ENCODE measurements at places on chromosomes 13 and 19.

- no peak for DNase-seq
These were observed 89.8 kb upstream of the LSM14A start for GRCh38 chr19:34082289-34083077.

DNA sequence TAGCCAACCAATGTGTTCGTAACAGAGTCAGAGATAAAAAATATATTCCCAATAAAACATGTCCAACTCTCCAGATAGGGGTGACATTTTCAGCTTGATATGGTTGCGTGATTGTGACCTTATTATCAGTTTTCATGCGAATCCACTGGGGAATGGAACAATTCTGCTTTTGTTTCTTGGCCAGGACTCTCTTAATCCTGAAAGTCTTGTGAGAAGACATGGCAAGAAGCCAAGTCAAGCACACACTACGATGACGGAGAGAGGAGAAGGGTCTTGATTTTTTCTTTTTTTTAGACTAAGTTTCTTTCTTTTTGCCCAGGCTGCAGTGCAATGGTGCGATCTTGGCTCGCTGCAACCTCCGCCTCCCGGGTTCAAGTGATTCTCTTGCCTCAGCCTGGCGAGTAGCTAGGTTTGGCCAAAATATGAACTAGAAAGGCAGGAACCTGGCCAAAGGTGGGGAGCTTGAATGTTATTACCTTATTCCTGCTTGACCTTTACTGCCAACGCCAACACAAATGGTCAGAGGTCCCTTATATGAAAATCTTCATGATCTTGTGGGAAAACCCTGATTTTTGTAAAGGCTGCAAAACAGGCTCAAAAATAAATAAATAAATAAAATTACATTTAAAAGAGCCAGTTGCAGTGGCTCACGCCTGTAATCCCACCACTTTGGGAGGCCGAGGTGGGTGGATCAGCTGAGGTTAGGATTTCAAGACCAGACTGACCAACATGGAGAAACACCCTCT lies 14.5 kb downstream of the ZNF816 start:
- DNase-seq: no peak

DNA sequence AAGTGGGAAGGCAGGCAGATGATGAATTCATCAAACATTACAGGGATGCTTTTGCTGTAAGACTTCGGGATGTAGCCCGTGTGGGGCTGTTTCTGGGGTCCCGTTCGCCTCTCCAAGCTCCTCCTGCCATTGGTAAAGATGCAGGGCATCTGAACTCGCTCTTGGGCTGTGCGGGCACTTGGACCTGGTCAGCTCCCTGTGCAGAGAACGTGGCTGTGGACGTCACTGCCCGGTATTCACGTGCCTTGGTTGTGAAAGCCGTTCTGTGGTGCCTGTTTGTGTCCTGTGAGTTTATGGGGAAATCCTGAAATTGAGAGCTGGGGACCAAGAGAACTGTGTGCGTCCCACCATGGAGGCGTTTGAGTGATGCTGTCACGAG lies 5.4 kb downstream of the TFDP1 start:
- DNase-seq: no peak

DNA sequence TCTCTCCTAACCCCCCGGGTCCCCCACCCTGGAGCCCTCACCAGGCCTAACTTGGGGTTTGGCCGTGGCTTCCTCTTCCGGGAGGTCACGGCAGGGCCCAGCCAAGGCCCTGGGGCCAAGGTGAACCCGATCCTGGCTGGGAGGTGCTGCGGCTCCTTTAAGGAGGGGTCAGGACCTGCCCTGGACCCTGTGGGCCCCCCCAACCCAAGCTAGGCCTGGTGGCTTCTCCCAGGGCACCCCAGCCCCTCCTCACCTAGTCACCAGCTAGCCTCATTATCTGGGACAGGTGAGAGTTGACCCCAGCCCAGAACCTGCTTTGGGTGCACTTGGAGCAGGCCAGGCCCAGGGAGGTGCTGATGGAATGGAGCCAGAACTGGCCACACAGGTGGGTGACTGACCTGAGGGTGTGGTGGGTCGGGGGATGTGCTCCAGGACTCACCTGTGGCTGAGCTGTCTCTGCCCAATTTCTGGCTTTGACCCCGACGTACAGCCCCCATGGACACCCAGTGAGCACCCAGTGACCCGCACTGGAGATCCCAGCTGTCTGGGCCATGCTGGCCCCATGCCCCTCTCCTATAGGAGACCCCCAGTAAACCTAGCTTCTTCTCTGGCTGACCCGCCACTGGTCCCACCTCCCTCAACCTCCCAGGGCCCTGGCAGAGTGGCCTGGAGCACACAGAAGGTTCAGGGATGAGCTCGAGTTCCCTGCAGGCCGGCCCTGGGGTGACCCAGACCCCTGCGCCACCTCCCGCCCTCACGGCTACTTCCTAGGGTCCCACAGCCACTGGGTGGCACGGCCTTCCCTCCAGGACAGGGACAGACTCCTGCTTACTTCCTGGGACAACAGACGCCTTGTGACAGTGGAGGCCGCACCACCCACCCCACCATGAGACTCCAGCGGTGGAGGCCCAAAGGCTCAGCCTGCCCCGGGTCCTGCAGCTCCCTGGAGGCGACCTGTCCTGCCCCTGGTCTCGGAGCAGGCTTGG lies 6.7 kb upstream of the MKNK2 start:
- no peak for DNase-seq

- no peak for DNase-seq
These were observed 504.4 kb downstream of the FGF9 start for GRCh38 chr13:22175241-22175640.

DNA sequence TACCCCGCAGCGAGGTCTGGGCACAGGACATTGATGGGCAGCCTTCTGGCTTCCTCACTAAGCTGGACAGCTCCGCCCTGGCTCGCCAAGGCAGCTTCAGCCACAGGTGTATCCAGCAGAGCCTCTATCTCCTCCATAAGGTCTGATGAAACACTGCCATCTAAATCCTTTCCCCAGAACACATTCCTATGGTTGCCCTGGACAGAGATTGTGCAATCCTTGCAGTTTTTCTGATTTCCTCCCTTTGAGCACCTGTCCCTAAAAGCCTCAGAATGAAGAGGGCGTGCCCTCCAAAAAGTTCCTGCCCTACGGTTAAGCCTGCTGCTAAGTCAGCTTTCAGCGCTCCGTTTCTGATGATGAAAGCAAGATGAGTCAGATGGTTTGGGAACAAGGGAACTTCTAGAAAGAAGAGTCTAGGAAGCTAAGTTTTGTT lies 21.0 kb downstream of the CLEC4M start:
- no peak for DNase-seq

DNA sequence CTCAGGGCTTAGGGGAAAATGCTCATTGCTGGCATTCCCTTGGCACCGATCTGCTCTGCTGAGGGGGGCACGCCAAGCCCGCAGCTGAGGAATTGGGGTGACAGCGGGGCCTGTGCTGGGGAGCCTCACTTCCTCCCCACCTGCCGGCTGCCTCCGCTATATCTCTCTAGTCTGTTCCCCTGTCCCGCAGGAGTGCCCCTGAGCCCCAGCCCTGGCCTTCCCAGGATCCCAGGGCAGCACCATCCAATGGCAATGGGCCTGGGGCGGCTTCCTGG lies 9.5 kb downstream of the STXBP2 start:
- no peak for DNase-seq

- DNase-seq: peak; percentile 13
These were observed 1.3 kb upstream of the INTS6 start for GRCh38 chr13:51453959-51454703.

DNA sequence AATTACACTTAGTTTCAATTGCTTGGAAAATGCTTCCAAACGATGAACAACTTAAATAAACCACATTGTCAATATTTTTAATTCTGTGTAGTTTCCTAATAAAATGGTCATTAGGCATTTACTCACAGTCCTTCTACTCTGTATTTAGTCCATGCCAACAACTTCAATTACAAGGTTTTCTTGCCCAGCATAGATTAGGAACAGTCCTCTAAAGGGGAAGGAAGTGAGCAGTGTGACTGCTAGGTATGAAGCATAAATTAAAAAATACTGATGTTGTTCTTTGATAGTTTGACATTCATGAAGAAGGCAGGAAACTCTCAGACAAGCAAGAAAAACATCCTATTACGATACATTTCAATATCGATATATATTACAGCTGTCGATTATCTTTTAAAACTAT lies 716.0 kb upstream of the PCDH9 start:
- no peak for DNase-seq

- no peak for DNase-seq
These were observed 26.2 kb downstream of the TMTC4 start for GRCh38 chr13:100648354-100648753.

GRCh38 chr19:53041366-53041765 lies 3.2 kb upstream of the ERVV-2 start:
- no peak for DNase-seq

- no peak for DNase-seq
These were observed 2213.9 kb upstream of the PCDH20 start for GRCh38 chr13:63629591-63629990.

GRCh38 chr13:91355826-91356710 lies 8.6 kb downstream of the MIR17HG start:
- no peak for DNase-seq

DNA sequence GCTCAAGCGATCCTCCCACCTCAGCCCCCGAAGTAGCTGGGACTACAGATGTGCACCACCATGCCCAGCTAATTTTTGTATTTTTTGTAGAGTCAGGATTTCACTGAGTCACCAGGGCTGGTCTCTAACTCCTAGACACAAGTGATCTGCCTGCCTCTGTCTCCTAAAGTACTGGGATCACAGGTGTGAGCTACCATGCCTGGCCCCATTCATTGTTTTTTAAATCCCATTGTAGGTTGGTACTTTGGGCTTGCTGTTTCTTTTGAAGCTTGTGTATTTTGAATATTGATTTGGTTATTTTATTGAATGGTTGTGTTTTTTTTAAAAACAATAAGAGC lies 26.7 kb downstream of the ZMYM2 start:
- no peak for DNase-seq

DNA sequence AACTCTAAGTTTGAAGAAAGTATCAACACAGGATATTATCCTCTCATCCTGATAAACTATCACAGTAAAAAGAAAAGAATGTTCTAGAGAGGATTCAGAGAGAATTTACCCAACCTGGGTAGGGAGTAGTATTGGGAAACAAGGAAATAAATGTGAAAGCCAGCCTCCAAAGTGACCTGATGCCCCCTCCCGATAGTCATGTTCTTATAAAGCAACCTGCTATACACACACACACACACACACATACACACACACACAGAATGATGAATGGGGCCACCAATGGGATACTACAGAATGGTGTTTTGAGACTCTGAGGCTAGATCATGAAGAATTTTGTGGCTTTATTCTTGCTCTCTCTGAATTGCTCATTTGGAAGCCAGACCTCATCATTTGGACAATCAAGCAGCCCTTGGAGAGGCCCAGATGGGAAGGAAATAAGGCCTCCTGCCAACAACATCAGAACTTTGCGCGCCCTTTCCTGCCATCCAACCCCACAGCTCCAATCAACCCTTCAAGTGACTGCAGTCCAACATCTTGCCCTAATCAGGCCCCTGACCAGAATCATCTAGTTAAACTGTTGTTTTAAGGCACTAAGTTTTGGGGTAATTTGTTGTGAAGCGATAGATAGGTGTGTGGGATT lies 807.9 kb upstream of the ARGLU1 start:
- DNase-seq: no peak

DNA sequence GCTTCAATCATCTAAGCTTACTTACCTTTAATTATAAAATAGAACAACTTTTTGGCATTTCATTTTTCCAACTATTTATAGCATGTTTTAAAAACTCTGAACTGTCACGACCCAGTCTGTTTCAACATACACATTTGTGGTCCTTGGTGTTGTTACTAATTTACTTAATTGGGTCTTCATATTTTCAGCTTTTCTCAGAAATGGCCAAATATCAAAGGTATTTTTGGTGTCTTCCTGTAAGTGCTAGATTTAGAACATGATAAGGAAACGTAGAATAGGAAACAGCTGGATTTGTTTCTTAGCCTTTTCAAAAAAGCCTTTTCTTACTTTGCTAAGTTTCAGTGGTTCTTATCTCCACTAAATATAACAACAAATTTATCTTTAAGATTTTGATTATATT lies 11.4 kb downstream of the LPAR6 start:
- peak; percentile 20 for DNase-seq

DNA sequence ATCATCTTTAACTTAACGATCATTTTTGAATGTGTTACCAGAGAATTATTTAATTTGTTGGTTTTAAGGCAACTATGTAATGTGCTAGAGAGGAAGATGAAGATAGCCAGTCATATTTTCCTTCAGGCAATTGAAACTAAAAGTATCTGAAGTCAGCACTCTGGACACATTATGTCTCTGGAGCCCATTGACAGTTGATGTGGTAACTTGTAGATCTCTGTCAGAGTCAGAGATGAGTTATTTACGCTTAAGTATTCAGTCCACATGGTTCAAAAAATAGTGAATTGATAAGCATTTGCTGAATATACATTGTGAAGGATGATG lies 2.1 kb downstream of the ZMYM2 start:
- DNase-seq: peak; percentile 9

DNA sequence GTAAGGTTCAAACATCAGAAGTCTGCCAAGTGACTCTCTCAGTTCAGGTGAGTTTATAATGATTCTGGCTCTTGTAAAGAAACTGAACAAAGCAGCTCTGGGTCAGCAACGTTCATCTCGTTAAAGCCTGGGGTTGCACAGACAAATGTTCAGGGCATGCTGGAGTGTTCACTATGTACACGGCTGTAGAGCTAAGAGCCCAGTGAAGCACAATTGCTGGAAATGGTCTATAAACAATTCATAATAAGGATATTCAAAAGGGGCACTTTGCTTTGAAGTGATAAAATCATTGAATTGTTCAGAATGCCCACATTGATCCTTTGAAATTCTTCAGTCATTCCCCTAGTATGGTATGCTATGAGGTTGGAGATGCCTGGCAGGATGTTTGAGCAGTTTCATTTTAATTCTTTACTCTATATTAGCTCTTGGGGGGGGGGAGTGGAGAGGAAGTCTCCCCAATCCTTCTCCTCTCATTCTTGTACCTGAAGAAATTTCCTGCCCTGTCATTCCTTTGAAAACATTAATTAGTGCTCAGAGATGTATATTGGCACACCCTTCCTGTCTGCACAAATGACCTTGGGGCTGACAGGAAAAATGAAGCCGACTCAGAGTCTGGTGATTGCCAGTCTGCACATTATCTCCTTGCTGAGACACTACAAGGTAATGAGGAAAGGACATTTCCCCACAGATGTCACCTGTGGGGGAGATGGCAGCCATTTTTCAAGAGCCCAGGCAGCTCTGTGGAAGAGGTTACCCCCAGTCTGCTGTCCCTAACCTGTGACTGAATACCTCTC lies 145.5 kb downstream of the DLEU7 start:
- no peak for DNase-seq

GRCh38 chr13:32173881-32174280 lies 141.3 kb downstream of the ZAR1L start:
- no peak for DNase-seq

- no peak for DNase-seq
These were observed 156.7 kb downstream of the SLC7A1 start for GRCh38 chr13:29438769-29439168.

- peak; percentile 60 for DNase-seq
These were observed 16.3 kb upstream of the RNASEH2B start for GRCh38 chr13:50893211-50893852.

DNA sequence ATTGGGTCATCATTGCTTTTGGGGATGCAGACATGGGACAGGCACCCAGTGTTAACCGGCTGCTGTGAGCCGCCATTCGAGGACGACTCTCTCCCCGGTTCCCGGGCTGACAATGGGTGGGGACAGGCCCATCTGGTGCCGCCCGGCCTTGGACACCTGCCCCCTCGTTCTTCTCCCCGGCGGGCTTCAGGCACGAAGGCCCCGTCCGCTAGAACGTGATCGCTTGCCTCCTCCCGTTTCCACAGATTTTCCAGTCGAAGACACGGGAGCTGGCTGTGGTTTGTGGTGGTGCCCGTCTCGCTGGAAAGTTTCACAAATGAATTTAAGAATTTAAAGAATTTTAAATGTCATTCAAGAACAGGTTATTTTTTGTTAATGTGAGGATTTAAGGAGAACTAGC lies 2.0 kb downstream of the PALM start:
- no peak for DNase-seq
